ENCODE measurements at places on chromosomes 11 and 22.

DNA sequence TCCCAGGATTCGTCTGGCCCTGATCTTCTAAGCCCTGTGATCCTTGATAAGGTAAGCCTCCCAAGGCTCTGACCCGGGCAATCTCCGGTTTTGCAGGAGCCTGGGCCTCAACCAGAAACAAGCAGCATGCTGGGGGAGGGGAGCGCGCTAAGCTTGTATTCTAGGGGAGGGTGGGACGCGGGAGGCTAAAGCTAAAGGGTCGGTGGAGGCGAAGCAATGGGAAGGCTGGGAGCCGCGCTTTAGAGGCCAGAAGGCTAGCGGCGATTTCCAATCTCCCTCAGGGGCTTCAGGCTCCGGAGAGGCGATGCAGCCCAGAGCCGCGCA, 753 bp downstream of the PTPN5 start:
- DNase-seq: no peak

GRCh38 chr11:2164861-2165555, 4.0 kb upstream of the INS start:
- DNase-seq: no peak

DNA sequence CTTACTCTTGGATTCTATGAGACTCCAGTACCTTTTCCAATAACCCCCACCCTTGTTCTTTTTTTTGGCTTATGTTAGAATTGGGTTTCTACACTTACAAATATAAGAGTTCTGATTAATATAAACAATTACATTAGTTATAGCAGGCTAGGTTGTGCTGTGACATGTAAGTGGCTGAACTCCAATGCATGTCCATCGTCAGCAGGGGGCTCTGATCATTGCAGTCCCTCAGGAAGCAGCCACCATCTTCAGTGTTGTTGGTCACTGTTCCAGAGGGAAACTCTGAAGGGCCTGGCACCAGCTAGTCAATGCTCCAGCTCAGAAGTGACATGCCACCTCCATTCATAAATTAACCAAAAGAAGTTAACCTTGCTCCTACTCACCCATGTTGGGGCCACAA, 5.6 kb downstream of the LIPT2 start:
- no peak for DNase-seq

DNA sequence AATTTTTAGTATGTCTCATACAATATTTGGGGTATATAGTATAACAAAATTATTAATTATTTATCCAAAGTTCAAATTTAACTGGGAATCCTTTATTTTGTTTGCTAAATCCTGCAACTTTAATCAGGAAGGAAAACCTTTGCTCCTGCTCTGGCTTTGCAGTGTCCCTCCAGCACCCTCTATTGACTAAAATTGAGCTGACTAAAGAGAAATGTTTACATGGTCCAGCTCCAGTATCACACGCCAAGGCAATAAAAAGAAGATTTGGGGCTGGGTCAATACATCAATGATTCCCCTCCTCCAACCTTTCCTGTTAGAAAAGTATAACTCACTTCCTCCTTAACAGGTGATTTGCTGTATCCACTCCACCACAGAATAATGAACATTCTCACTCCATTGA, 153.0 kb upstream of the LRRC4C start:
- DNase-seq: no peak

DNA sequence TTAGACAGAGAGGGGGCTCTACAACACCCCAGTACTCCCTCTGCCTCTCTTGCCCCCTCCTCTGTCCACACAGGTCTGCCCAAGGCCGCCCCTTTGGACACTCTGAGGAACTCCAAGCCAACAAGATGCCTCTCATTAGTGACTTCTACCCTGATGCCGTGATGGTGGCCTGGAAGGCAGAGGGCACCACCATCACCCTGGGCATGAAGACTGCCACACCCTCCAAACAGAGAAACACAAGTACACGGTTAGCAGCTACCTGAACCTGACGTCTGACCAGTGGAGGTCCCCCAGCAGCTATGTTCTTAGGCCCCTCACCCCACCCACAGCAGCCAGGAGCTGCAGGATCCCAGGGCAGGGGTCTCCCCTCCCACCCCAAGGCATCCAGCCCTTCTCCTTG, 125.1 kb downstream of the MED15 start:
- DNase-seq: no peak

DNA sequence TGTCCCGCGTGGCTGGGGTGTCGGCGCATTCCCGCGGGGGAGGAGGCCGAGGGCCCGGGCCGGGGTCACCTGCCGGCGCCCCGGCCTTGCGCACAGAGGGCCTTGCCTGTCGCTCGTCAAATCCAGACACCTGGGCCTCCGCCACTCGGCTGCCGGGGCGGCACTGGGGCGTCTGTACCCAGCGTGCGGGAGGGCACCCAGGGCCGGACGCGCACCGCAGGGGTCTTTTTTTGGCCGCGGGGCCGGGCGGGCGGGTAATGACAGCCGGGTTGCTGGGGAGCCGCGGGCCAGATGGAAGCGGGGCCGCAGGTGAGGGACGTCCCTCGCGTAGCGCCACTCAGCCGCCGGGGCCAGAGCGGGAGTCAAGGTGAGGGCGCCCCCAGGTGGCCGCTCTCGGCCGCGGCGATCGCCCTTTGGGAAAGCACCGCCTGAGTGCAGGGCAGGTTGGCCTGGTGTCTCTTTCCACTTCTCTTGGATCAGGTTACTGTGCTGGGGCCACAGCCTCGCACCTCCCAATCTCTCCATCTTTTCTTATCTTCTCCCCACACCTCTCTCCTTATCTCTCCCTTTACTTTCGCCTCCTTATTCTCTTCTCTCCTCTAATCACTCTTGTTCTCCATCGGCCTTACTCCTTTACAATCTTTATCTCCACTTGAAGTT, 3.5 kb downstream of the PHLDB1 start:
- DNase-seq: peak; percentile 88

- DNase-seq: no peak
These were observed 5.3 kb downstream of the OMP start for GRCh38 chr11:77107950-77108349.

DNA sequence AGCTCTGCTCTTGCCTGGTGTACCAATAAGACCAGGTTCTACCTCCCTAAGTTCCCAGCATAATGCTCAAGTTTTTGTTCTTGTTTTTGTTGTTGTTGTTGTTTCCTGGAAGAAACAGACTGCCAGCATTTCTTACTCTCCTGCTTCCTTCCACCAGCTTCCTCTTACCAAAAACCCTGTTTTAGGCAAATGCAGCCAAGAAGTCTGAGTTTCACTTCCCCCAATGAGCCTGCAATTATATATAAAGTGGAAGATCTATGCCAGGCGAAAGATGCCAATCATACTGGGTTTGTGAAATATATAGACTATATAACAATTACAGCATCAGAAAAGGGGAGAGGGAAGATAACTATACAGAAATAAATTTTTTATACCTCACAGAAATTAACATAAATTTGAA, 931.5 kb upstream of the FAT3 start:
- no peak for DNase-seq

DNA sequence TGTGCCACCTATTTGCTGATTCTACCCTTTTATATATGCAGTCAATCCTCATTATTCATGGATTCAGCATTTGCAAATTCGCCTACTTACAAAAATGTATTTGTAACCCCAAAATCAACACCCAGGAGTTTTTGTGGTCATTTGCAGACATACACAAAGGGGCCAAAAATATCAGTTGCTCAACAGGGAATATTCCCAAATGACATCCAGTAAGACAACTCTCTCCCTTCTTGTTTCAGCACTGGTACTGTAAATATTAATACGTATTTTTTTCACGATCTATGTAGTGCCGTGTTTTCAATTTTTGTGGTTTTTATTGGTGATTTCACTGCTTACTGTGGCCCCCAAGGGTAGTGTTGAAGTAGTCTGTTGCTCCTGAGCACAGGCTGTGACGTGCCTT, 11.8 kb upstream of the CAVIN3 start:
- DNase-seq: no peak

- DNase-seq: no peak
These were observed 55.5 kb downstream of the TRAF6 start for GRCh38 chr11:36454551-36454940.

- DNase-seq: no peak
These were observed 24.4 kb downstream of the AASDHPPT start for GRCh38 chr11:106101819-106102218.

DNA sequence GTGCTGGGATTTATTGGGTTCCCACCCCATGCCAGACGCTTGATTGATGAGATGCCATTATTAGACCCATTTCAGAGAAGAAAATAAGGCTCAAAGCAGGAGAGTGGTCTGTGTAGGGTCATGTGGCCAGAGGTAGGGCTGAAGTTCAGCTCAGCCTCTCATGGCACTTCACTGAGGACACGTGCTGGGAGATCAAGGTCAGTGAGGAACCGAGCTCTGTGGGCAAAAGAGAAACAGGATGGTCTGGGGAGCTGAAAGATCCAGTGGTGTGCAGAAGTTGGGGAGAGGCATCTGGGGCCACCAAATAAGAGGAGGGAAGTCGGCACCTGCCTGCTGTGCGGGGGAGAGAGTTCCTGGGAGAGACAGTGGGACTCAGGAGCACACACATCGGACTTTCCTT, 19.6 kb downstream of the RHOD start:
- no peak for DNase-seq

DNA sequence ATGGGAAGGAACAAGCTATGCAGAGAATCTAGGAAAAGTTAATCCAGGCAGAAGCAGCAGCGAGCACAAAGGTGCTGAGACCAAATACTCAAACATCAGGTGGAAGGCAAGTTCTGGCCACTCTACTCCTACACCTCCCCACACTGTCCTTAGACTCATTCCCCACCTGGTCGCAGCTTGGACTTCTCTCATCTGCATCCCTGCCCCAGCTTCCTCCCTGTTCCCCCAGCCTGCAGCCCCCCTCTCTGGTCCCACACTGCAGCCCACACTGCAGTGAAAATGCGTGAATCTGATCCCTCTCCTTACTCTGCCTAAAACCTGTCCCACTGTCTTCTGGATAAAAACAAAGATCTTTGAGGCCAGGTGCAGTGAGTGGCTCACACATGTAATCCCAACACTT, 9.1 kb downstream of the TPBGL start:
- no peak for DNase-seq

DNA sequence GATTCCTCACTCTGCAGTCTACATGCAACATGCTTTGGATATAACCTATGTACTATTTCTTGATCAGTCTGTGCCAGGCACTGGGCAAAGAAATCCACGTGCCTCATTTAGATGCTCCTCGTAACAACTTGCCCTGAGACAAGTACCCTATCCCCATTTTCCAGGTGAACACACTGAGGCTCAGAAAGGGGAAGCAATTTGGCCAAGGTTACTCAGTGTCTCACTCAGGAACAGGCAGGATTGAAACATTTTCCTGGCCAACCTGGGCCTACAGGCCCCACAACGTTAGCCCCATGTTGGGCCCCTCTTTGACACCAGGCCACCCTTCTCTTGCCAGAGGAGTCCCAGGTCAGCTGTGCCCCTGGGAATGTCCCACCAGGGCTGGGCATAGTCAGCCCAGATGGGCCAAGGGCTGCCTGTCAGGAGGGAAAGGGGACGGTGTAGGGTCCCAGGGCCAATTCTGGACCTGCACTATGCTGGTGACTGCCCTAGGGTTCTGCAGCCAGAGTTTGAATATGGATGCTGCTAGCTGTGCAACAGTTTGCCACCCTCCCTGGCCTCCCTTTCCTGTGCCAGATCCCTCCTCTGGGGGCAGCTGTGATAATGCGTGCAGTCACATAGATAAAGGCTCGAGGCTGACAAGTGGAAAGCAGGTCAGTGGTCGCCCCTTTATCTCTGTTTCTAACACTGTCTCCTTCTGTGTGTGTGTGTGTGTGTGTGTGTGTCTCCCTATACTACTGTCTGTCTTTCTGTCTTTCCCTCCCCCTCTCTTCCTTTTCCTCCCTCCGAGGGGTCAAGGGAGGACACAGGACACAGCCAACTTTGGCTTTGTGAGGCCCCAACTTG, 10.4 kb upstream of the EMID1 start:
- no peak for DNase-seq

- DNase-seq: no peak
These were observed 32.0 kb downstream of the NEFH start for GRCh38 chr22:29512031-29512430.

GRCh38 chr11:91528965-91529364, 695.7 kb upstream of the FAT3 start:
- DNase-seq: no peak

GRCh38 chr11:27296497-27296896, 66.5 kb downstream of the CCDC34 start:
- DNase-seq: no peak

GRCh38 chr22:49420651-49421050, 407.0 kb downstream of the BRD1 start:
- DNase-seq: no peak

- DNase-seq: no peak
These were observed 40.0 kb downstream of the APOL1 start for GRCh38 chr22:36292823-36293530.

DNA sequence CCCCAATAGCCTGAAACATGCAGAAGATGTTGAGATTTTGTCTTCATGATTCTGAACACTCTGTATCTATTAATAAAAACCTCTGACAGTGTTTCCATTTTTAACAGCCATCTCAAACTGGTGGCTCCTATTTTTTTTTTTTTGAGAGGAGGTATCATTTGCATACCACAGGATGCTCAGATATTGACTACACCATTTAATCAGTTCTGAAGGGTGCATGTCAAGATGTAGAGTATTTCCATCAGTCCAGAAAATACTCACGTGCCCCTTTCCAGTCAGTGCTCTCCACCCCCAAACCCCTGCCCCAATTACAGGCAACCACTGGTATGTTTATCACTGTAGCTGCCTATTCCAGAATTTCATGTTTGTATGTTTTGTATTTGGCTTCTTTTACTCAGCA, 85.3 kb upstream of the SORL1-AS1 start:
- peak; percentile 14 for DNase-seq

DNA sequence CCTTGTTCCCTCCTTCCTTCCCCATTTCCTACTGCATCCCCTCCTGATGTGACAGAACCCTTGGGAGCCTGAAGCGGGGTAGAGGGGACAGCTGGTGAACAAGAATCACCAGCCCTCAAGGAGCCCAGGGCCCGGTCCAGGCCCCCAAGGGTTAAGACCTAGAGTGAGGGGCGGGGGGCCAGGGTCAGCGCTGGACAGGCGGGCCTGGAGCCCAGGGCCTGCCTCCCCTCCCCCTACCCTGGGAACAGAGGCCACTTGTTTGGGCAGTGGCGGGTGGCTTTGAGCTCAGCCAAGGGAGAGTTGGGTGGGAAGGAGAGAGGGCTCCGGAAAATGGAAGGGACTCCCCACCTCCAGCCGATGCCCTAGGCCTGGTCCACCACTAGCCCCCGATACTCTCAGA, 2.1 kb downstream of the ARAP1 start:
- no peak for DNase-seq

- no peak for DNase-seq
These were observed 9.8 kb downstream of the MIAT start for GRCh38 chr22:26667140-26667539.

DNA sequence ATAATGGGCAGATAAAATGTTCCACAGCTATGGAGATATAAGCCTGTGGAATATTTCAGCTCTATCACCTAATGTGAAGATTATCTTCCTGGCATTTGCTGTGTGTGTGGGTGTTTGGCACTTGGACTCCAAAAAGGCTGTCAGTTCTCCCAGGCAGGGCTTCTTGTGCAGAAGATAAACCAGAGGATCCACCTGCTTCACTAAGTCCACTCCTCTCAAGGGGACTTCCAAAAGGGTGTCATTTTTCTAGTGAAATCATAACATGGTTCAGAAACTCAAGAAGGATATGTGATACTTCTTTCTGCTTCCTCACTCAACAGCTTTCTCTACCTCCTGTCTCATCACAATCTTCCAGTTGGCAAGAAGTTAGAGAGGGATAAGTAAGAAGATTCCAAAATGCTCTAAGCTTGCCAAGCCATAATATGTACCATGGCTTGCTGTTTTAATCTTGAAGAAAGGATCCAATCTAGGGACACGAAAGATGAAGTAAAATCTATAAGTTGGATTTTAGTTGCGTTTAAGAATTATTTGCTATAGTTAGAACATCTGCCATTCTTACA, 206.2 kb upstream of the MTMR2 start:
- DNase-seq: no peak

Measured in activated naive CD4-positive, alpha-beta T cell treated with Interleukin-2 at 50 U/mL for 16 hours (primary cell).